Heart left ventricle (tissue), 16 donors: ENCODE measurements at places on chromosomes 2 and 18. TPM values are rescaled to one million over a fixed set of nuclear protein-coding genes. Genes with fewer than 3 reads are reported as not detected.

GRCh38 chr2:232689152-232689910, 7.8 kb upstream of the GIGYF2 start:
- peak; percentile 50 for DNase-seq

CRYBA2 gene
- not detected for polyA plus RNA-seq

GRCh38 chr2:214232271-214232670, 178.6 kb upstream of the VWC2L start:
- DNase-seq = no peak

DNA sequence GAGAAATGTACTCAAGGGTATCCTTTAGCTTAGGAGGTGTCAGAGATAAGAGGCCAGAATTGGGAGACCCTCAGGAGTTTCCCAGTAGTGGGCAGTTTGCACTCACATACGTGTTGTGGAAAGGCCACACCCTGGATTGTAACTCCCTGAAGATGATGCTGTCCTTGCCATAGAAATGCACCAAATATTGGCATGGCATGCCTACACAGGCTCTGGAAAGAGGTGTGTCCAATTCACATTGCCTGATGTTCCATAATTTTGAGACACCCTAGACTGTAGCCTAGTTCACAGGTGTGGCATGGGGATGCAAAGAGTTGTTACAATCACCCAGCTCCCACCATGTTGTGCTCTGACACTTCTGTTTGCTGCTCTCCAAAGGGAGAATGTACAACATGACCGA, 271.9 kb downstream of the CCDC85A start:
- DNase-seq = no peak

CCDC148 gene
- polyA plus RNA-seq = not detected

GRCh38 chr2:112343827-112344585, 68.6 kb downstream of the ZC3H6 start:
- no peak for DNase-seq

GRCh38 chr2:29954316-29954715, 32.9 kb upstream of the ALK start:
- DNase-seq = no peak

GRCh38 chr2:42879913-42880737, 87.7 kb upstream of the HAAO start:
- DNase-seq = peak; percentile 61

GRCh38 chr2:148552675-148553331, 91.7 kb upstream of the EPC2 start:
- no peak for DNase-seq

DNAJC5G gene
- polyA plus RNA-seq = 0.11 TPM

CNRIP1 gene
- 11.0 TPM for polyA plus RNA-seq

GRCh38 chr2:175631245-175631623, 370.8 kb downstream of the LNPK start:
- DNase-seq = no peak

DNA sequence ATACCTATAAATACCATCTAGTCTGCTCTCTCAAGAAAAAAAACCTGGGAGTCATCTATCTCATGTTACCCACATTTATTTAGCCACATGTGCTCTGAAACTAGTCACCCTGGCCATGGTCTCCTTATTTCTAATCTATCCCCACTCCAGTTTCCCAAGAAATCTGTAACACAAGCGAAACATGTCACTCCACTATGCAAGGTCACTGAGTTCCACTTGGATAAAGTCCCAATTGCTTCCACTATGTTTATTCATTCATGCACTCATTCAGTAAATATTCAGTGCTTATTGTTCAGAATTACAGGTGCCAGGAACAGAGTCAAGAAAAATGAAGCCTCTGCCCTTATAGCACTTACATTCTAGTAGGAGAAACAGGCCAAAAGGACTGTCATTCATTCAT, 369.4 kb upstream of the CYRIA start:
- no peak for DNase-seq

GRCh38 chr18:76667603-76668002, 154.8 kb upstream of the ZNF236 start:
- DNase-seq = no peak

XDH gene
- not detected for polyA plus RNA-seq
